ENCODE measurements at places on chromosomes 5 and 9.

DNA sequence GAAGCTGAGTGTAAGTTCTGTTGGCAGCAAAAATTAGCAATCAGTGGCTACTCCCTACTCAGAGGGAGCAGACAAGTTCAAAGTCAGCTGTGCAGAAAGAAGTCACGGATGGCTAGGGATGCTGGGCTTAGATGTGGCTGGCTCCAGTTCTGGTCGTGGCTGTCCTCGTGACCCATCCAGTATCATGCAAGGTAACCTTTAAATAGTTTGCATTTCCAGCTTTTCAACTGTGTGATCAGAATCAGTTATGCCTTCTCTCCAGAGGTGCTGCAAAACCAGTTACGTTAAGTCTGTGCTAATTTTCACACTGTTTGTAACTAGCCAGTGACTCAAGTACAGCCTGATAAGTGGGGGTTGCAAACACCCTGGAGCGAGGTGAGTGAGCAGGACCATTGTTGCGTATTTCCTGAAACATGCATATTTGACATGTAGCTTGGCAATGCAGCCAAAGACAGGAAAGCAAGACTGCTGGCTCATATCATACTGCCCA is 302.4 kb downstream of the ATPSCKMT start:
- DNase-seq, result no peak

DNA sequence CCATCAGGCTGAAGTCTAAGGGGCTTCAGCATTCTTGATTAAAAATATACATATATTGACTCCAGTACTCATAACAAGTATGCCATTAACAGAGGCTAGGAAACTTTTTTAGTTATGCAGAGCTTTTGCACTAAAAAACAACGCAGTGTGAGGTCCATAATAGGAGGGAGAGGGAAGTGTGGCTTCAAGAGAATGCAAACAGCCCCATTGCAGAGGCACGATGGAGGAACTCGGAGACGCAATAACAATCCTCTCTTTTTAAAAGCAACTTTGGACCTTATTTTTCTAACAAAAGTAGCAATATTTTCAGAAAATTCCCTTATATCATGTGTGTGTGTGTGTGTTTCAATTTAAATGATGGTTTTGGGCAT is 150.0 kb upstream of the PTCH1 start:
- no peak for DNase-seq

DNA sequence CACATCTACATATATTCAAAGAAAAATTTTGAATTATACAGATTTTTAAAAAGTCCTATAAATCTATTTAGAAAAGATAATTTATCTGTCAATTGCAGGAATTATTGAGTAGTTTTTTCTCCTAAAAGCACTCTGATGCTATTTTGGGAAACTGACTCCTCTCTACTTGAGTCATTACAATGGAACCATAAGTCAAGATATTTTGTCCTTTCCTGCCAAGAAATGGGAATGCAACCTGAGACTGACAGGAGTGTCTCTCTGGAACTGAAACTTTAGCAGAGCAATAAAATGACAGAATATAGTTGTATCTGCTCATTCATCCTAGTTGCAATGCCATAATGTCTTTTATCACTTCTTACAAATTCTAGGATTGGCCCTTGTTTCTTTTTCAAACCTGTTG is 48.6 kb downstream of the CARTPT start:
- DNase-seq, result no peak

GRCh38 chr5:139976703-139977102 is 66.4 kb downstream of the NRG2 start:
- DNase-seq, result no peak

- no peak for DNase-seq
These were observed 62.3 kb upstream of the RIOK2 start for GRCh38 chr5:97245386-97245785.

DNA sequence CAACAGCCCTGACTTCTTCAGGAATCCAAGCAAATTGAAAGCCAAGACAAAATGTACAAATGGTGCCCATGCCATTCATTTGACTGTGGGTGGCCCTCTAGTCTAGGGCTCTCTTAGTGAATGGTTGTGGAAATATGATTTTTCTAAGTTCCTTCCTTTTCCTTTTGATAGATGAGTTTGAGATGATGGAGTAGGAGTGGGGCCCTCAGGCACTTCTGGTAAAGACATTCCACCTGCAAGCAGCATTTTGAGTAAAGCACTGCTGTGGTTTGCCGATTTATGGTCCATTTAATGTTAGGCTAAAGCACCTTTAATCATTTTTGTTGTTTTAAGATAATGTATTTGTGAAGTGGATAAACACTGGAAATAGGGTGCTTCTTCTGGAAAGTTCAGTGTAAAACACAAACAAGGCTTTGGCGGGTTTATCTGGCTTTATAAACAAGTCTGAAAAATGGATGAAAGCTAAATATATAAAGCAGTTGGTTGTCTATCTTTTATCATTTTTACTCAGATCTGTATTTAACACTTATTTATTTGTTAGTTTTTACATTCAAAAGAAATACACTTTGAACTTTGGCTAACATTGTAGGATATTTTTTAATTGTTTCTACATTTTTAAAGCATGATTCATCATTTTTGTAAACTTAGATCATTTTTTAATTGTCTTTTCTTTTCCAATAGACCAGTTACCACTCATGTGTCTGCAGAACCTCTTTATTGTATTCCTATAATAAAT is 213.5 kb downstream of the PJA2 start:
- DNase-seq, result no peak

- DNase-seq, result no peak
These were observed 614.1 kb upstream of the CDH9 start for GRCh38 chr5:27652505-27652904.

DNA sequence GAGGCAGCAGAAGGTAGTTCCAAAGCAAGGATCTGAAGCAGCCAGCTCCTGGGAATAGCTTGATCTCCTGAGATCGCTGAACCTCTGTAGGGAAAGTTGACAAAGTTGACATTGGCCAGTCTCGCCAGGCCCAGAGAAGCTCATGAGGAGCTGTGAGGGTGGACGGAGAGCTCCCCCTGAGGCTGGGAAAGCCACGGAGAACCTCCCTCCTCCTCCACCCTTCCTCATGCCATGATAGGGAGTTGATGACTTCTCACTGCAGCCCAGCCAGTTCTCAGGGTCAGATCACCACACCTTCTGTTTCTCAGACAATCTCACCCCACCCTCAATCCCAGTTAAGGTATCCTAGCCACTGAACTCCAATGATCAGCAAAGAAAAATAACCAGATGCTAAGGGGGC is 30.4 kb upstream of the KCNV2 start:
- DNase-seq, result no peak

Data from activated T-helper 2 cell treated with anti-CD3 and anti-CD28 coated beads, Interferon-gamma antibody, Interleukin-2, Interleukin-4, amounts not matched to agents 10 μg/mL and 5 μg/mL and 100 μg/mL, durations not matched to agents 14 hours and 24 hours and 36 hours (primary cell).